ENCODE measurements at places on chromosomes 13 and 19.

DNA sequence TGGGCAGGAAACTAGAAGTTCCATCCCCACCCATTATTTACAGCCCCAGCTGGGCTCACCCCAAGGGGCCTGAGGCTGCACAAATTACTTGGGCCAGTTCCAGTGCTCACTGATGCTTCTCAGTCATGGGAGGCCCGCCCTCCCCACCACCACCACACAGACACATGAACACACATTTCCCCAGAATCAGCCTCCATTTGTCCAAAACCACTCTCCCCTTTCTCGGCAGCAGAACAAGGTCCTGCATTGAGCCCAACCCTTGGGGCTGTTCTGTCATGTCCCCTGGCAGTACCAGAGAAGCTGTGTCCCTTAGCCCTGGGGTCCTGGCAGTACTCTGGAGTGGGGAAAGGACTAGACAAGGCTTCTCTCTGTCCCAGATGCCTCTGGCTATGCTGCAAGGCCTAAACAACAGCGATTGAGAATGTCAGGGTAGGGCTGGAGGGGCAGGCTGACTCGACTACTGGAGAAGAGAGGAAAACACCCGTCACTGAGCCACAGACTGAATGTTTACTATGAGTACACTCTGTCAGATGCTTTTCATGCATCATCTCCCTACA lies 21.8 kb downstream of the SAMD4B start:
- DNase-seq = no peak

- DNase-seq = no peak
Measured at GRCh38 chr13:69793783-69794453, 313.7 kb upstream of the ATXN8OS start.

GRCh38 chr13:110455941-110456340 lies 105.6 kb downstream of the RAB20 start:
- DNase-seq = peak; percentile 66

DNA sequence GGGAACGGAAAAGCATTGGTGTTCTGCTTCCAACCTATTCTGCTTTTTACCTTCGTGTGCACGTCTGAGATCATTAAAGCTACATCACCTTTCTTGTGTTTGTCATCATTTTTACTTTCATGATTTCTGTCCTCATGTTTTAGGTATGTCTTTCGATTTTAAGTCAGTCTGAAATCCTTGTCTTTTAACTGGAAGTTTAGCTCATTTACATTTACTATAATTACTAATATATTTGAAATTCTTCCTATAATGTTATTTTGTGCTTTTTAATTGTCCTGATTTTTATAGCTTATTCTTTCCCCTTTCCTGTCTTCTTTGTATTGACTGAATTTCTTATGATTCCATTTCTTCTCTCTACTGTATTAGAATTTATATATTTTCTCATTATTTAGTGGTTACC lies 19.2 kb upstream of the ASPDH start:
- no peak for DNase-seq

DNA sequence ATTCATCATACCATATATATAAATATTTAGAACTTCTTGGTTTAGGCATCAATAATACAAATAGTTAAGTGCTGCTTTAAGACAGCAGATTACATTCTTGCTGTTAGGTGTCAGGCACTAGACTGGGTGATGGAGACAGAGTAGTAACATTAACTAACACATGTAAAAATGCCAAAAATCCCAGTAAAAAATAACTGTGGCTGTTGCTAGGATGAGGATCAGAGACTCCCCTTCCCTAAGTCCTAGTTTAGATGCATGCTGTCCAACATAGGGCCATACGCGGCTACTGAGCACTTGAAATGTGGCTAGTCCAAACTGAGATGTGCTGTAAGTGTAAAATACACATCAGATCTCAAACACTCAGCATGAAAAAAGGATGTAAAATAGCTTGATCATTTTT lies 94.7 kb downstream of the CDADC1 start:
- DNase-seq = no peak

DNA sequence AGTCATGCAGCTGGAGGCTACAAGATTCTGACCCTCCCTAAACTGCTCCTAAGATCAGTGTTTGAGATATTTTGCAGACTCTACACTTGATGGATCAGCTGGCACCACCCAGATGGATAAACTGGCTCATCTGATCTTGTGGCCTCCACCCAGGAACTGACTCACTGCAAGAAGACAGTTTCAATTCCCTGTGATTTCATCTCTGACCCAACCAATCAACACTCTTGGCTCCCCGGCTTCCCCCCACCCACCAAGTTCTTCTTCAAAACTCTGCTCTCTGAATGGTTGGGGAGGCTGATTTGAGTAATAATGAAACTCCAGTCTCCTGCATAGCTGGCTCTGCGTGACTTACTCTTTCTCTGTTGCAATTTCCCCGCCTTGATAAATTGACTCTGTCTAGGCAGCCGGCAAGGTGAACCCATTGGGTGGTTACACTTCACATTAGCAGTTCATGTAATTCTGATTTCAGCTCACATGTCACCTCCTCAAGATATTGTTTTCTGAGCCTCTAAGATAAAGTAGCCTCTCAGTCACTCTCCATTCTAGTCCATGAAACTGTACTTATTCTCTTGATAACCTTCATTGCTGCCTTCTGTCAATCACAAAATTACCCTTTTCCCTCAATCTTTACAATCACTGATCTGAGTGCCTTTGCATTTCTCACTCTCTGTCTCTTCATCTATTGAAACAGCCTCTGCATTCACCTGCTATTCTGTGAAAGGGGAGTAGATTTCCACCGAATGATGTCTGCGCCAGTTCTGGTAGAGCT lies 9.9 kb upstream of the FPR3 start:
- DNase-seq = peak; percentile 69

GRCh38 chr19:9865732-9866501 lies 30.8 kb downstream of the PIN1 start:
- DNase-seq = no peak

DNA sequence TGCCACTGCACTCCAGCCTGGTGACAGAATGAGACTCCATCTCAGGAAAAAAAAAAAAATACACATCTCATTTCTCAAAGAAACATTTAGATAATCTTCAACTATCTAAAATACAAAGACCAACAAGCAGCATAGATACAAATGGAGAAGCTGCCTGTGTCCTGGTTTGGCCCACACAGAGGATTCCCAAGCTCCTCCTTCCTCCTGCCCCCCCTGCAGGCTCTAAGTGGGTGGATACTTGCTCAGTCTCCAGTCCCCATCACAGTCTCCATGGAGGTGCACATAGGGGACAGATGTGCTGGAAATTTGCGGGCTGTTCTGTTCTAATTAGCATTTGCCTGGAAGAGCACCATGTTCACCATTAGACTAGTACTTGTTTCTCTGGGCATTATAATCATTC lies 59.9 kb downstream of the ABCC4 start:
- DNase-seq = no peak

- no peak for DNase-seq
Measured at GRCh38 chr19:17311455-17312188, 2.3 kb downstream of the DDA1 start.

DNA sequence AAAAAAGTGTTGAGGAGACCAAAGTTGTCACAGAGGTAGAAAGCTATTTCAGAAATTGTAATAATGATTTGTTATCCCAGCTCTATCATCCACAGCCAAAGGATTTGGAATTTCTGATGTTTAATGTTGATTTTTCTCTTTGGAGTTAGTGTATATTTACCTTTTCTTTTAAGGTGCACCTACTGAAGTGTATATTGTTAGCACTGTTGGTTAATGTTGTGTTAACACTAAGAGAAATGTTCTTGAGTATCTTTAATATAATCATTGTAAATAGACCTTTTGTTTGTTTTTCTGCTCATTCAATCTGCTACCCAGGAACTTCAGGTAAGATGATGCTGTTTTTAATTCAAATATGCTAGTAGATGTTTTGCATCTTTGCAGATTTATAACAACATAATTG lies 57.5 kb downstream of the ZAR1L start:
- no peak for DNase-seq

DNA sequence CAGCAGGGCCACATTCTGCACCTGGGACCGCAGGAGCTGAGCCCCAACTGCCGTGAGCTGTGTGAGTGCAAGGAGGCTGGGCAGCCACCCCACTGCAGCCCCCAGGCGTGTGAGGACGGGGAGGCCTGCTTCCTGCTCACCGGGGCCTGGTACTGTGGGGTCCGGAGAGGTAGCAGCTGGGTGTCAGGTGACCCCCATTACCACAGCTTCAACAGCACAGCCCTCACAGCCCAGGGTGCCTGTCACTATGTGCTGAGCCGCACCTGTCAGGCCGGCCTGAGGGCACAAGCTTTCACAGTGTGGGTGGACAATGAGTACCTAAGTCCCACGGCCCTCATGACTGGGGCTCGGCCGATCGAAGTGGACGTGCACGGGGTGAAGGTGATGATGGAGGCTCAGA lies 35.8 kb upstream of the FXYD3 start:
- no peak for DNase-seq

DNA sequence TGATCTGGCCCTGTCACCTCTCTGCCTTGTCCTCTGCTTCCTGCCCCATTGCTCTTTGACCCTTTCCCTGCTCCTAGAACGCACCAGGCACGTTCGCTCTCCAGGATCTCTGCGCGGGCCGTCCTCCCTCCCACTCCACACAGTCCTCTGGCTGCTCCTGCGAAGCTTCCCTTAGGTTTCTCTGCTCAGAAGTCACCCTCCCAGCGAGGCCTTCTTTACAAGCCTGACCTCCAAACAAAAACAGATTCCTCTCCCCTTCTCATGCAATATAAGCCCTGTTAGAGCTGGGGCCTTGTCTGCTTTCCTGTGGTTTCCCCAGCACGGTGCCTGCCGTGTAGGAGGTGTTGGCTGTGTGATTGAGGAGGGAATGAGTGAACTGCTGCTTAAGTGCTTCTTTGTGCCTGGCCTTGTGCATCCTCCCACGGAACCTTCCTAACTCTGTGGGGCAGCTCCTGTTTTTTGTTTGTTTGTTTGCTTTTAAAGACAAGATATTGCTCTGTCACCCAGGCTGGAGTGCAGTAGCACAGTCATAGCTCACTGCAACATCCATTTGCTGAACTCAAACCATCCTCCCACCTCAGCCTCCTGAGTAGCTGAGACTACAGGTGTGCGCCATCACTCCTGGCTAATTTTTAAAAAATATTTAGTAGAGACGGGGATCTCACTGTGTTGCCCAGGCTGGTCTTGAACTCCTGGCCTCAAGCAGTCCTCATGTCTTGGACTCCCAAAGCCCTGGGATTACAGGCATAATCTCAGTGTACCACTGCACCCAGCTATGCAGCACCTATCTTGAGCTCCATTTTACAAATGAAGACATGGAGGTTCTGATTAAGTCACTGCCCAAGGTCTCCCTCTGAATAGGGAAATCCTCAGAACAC lies 82.0 kb downstream of the SIPA1L3 start:
- DNase-seq = no peak

DNA sequence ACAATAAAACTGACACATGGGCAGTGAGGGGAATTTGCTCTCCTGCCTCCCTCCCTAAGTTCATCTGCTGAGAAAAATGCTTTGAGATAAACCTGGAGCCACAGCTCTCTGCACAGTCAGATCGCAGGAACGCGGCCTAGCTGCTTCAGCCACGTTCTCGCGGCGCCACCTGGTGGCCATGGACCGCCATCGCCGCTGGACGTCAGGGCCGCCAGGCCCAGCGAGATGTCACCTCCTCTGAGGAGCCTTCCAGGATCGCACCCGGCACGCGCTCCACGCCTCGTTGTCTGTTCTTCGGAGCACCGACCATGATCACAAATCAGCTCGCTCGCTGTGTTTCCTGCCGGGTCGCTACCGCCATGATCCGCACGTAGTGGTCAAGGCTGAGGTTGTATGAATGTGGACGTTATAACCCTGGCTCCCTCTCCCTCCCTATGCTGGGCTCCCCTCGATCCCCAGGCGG lies 20.6 kb upstream of the USP29 start:
- DNase-seq = peak; percentile 56

- DNase-seq = no peak
Measured at GRCh38 chr19:9498183-9498902, at the start of gene ZNF560. Gene ZNF560 (minus strand): TSS chr19:9498616. CDS start chr19:9475313, 23,303 bp downstream.

DNA sequence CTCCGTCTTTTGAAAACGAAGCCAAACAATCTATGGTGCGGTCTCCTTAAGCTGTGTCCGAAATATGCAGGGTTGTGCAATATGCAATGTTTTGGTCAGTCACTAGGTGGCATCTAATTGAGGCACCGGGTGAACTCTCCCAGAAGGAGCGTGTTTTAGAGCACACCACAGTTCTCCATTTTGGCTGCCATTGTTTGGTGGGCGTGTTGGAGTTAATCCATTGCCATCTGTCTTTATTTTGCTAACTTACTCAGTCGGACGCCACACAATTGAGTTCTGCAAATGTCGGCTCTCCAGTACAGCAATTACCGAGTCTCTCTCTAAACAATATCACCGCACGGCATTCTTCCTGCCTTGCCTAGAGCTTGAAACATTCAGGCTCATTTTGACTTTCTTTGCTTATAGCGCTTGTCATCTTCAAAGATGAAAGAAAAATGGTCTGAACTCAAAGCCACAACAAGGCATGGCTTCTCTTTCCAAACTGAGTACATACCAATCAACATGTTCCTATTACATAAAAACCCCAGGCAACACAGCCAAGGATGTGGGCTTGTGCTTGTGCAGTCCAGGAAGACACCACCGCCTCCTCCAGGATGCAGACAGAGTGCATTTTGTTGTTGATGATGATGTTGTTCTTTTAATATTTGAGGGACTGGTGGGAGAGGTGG lies 182.0 kb upstream of the SERP2 start:
- peak; percentile 38 for DNase-seq

- no peak for DNase-seq
Measured at GRCh38 chr19:2014731-2015607, 545 bp downstream of the BTBD2 start.

- DNase-seq = no peak
Measured at GRCh38 chr13:97276862-97277269, 54.7 kb downstream of the MBNL2 start.

DNA sequence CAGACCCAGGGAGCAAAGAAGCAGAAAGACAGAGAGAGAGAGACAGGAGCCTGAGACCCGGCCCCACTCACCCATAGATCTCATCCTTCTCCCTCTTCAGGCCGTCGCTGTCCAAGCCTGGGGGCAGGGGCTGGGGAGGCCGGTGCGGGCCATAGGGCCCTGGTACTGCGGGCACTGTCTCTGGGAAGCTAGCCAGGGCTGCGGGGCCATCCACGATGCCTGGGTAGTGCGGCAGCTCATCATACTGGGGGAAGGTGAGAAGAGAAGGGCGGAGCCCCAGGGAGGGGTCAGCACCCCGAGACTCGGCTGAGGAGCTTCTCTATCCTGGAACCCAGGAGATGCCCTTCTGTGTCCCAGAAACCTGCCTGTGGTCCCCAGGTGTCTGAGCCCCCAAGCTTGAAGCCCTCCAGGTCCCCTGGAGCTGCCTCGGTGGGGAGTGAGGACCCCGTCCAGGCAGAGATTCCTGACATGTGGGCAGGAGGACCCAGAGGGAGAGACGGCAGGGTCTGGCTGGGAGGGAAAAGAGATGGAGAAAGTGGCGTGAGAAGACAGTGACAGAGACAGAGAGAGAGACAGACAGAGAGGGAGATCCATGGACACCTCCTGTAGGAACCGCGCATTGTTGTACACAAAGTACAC lies 2.1 kb downstream of the MEIS3 start:
- no peak for DNase-seq

- DNase-seq = no peak
Measured at GRCh38 chr13:112870051-112870331, 99.0 kb upstream of the MCF2L start.
